D721Med (cell line): ENCODE measurements at places on chromosomes 16 and 17.

- no peak for DNase-seq
These were observed 16.0 kb downstream of the RSL1D1 start for GRCh38 chr16:11835309-11835708.

GRCh38 chr16:19238406-19238805 lies 47.1 kb upstream of the CLEC19A start:
- DNase-seq, result no peak

DNA sequence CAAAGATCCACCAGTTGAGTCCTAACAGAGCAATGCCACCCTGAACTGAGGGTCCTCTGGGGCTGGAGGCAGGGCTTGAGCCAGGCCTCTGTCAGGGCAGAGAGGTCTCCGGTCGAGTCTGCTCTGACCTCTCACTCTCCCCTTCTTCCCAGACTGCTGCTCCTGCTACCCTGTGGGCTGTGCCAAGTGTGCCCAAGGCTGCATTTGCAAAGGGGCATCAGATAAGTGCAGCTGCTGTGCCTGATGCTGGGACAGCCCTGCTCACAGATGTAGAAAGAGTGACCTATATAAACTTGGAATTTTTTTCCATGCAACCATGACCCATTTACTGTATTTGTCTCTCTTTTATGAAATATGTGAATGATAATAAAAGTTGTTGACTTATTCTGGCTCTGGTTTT lies 2.4 kb upstream of the MT1B start:
- no peak for DNase-seq

GRCh38 chr16:87150681-87151280 lies 166.4 kb downstream of the C16orf95 start:
- DNase-seq, result no peak

GRCh38 chr16:1124795-1125194 lies 28.1 kb upstream of the CACNA1H start:
- DNase-seq, result no peak

- no peak for DNase-seq
These were observed 147.3 kb downstream of the CCDC182 start for GRCh38 chr17:57597531-57598453.

DNA sequence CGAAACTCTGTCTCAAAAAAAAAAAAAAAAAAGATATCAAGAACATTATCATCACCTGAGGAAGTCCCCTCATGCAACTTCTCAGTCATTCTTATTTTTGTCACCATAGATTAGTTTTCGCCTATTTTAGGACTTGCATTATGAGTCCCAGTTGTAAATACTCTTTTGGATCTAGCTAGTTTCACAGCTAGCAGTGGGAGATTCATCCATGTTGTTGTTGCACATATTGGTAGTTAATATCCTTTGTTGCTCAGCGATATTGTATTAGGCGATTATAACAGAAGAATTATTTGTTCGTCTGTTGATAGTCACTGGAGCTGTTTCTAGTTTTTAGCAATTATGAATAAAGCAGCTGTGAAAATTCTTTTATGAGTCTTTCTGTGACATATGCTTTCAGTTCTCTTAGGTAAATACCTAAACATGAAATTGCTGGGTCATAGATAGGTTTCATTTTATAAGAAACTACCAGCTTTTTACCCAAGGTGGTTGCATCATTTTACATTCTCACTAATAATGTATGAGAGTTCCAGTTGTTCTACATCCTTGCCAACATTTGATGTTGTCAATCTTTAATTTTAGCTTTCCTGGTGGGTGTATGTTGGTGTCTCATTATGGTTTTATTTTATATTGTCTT lies 40.7 kb upstream of the MAP3K14 start:
- DNase-seq, result no peak

DNA sequence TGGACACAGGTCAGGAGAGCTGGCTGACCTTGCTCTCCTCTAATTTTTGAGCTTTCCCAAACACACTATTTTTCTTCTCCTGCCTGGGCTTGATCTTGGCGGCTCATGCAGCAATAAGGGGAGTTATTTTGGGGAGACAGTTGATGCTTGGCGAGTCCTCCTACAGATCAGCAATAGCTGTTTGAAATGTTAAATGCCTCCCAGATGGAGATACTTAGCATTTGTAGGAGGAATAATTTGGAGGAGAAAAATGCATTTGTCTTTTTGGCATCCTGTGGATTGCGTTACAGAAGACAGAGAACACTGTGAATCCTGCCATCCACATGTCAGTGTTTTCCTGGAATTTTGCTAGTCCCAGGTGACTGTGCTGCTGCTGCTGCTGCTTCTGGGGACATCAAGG lies 328.0 kb upstream of the XYLT1 start:
- no peak for DNase-seq

- no peak for DNase-seq
These were observed 8.0 kb downstream of the SYNGR3 start for GRCh38 chr16:1997494-1998359.
